M059J (cell line): ENCODE measurements at places on chromosomes 11 and 22.

DNA sequence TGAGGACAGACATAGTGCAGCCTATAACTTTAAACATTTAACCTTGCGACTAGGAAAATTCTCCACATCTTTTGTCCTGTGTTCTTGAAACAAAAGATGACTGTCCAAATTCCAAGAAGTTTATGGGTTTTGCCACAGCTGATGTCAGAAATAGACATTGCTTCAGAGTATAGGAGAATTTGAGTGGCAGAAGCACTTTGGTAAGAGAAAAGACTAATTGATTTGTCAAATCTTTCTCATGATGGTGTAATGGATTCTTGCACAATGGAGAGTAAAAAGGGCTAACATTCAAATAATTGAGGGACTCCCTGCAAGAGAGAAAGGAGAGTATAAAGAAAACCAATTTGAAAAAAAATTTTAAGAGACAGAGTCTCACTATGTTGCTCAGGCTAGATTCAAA lies 25.3 kb downstream of the C11orf58 start:
- DNase-seq: no peak

DNA sequence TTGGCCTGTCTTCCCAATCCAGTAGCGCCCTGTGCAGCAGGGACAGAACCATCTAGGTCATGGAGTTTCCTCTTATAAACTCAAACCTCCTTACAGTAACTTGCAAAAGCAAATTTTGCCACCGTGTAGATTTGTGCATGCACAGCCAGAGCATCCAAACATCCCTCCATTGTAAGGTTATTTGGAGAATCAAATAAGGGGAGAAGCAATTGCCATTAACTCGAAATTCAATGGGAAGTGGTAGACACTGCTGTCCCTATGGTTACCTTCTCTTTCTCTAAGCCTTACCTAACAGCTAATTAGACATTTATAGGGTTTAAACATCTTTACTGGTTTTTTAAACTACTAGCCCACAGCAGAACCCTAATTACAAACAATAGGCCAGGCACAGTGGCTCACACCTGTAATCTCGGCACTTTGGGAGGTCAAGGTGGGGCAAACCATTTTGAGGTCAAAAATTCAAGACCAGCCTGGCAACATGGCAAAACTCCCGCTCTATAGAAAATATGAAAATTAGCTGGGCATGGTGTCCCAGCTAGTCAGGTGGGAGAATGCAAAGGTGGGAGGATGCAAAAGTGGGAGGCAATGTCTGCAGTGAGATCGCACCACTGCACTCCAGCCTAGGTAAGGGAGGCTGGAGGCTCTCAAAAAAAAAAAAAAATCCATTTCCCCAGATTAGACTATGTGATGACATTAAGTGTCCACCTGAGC lies 6.6 kb downstream of the HSPA8 start:
- DNase-seq: peak; percentile 34

- no peak for DNase-seq
Measured at GRCh38 chr11:128827191-128827893, 39.8 kb downstream of the KCNJ1 start.

GRCh38 chr11:80937842-80938241 lies 1497.0 kb upstream of the TENM4 start:
- DNase-seq: peak; percentile 47

- DNase-seq: no peak
Measured at GRCh38 chr11:12241971-12242672, 131.7 kb downstream of the MICAL2 start.

- no peak for DNase-seq
Measured at GRCh38 chr22:48084041-48084728, 1321.7 kb downstream of the TBC1D22A start.

- DNase-seq: no peak
Measured at GRCh38 chr11:35045236-35045820, 93.6 kb upstream of the CD44 start.

- DNase-seq: peak; percentile 64
Measured at GRCh38 chr11:2885017-2885677, 428 bp downstream of the CDKN1C start.

- DNase-seq: no peak
Measured at GRCh38 chr11:63369165-63369970, at the start of gene SLC22A9. Gene SLC22A9 (plus strand): TSS chr11:63369785. CDS start chr11:63370057, 272 bp downstream.

- no peak for DNase-seq
Measured at GRCh38 chr11:65862941-65863888, 3.0 kb downstream of the MUS81 start.

DNA sequence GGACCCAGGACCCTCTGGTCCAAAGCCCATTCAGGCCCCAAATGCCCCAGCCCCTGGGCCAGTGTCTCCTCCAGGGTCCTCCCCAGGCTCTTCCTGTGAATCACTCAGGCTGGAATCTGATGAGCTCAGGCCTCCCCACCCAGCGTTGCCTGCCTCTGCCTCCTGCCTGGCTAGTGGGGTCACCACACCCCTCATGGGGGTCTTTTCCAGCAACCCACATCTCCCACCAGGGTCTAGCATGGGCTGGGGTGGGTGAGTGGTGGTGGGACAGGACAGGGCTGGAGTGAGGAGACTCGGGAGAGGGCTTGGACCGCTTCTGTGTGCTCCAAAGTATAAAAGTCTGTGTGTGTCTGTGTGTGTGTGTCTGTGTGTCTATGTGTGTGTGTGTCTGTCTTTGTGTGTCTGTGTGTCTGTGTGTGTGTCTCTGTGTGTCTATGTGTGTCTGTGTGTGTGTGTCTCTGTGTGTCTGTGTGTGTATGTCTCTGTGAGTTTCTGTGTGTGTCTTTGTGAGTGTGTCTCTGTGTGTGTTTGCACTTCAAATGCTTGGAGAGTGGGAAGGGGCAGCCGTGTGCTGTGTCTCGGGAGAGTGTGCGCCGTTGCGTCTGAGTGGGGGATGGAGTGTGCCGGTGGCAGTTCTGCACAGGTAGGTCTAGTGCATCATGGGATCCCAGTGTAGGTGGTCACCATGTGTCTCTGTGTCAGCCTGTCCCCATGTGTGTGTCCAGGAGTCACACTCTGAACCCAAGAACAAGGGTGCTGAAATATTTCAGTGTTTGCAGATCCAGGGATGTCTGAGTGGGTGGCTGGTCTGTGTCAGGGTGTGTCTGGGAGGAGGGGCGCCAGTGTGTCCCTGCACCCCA lies 8.8 kb downstream of the RIN1 start:
- peak; percentile 57 for DNase-seq

DNA sequence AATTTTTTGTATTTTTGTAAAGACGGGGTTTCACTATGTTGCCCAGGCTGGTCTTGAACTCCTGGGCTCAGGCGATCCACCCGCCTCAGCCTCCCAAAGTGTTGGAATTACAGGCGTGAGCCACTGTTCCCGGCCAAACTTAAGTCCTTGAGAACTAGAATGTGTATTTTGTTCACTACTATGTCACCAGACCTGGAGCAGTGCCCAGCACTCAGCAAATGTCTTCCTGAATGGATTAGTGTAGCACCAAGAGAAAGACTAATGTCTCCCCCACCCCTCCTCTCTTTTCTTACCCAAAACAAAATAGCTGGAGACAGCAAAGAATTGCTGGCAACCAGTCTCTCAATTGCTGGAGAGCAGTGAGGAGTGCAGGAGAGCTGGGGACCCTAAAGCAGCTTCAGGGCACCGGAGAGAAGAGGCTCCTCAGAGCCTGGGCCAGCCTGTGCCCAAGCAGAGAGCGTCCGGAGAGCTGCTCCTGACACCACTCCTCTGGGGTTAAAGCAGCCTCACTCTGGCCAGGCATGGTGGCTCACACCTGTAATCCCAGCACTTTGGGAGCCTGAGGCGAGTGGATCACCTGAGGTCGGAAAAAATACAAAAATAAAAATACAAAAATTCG lies 14.9 kb downstream of the SLC25A18 start:
- peak; percentile 73 for DNase-seq

DNA sequence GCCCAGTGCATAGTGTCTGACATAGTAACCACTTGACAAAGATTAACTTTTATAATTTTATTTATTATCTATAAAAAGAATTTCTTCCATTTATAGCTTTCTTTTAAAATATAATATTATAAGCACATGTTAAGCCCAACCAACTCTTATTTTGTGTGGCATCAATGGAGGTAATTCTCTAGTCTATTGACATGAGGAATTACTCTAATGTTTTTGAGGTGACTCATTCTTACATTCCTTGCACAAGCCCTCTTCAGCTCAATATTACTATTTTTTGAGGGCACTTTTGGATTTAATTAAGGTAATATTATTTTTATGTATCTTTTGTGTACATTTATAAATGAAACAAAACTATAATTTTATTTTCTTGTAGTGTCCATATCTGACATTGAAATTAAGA lies 59.6 kb downstream of the AASDHPPT start:
- DNase-seq: peak; percentile 31

DNA sequence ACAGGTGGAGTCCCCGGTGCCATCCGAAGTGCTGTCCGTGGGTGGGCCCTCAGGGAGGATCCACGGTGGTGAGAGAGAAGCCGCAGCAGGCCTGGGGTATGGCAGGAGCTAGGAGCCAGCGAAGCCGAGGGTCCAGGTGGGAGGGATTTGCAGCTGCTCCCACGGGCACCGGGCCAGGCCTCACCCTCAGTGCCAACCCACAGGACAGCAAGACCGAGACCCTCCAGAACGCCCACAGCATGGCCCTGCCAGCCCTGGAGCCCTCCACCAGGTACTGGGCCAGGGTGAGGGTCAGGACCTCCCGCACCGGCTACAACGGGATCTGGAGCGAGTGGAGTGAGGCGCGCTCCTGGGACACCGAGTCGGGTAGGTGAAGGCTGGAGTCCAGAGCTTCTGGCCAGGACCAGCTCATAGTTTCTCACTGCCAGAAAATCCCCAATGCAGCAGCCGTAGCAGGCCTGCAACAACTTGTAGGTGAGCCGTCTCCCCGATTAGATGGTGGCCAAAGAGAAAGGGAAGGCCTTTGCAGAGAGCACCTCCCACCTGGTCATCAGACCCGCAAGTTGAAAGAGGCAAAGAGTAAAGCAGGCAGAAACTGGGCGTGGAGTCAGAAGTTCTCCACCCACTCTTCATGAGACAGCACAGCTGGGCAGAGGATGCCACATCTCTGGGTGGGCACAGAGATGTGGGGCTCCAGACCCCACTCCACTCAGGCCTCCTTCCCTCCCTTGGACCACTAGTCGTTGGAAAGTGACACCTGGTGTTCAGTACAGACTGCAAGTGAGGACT lies 20.4 kb downstream of the CSF2RB start:
- DNase-seq: no peak

- no peak for DNase-seq
Measured at GRCh38 chr11:61149624-61150615, 11.3 kb downstream of the VPS37C start.

DNA sequence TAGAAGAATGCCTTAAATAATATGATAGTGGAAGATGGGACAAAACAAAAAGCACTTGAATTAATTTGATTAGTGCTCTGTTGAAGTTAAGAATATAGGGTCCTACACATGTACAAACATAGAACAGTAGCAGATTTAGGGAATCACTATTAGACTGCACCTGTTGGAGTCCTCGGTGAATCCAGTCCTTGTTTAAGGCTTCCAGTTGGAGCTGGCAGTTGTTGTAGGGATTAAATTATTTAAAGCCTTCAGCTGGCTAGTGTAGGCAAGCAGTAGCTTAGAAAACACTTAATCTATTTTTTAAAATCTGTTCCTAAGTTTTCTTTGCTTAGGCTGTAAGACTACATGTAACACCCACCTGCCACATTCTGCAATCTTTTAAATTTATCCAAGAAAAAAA lies 24.5 kb upstream of the CSTF3 start:
- no peak for DNase-seq

- DNase-seq: peak; percentile 9
Measured at GRCh38 chr11:9004183-9004926, 554 bp upstream of the NRIP3 start.

GRCh38 chr11:109747839-109748238 lies 325.8 kb downstream of the C11orf87 start:
- DNase-seq: peak; percentile 65

DNA sequence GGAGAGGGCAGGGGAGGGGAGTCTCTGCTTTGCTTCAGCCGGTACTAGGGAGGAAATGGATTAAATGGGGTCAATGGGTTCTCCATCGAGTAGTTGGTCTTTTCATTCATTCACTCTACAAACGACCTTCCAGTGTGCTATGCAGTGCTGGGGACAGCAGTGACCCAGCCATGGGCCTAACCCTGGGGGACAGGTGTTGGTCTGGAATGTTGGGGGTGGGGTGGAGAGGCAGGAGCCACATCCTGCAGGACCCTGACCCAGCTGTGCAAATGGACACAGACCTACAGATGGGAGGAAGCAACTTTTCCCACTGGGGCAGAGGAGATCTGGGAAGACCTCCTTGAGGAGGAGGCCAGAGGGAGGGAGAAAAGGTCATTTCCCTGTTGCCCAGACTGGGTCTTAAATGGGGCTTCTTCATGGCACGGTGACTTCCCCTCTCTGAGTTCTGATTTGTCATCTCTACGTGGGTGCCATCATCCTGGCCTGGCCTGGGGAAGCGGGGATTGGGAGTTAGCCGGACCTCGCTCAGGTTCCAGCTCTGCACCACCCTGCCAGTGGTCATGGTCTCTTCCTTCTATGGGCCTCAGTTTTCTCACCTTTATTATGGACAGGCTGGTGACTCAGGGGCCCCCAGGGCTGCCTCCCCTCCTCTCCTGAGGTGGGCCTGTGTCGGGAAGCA lies 2.0 kb downstream of the CYTH4 start:
- no peak for DNase-seq

GRCh38 chr11:78938971-78939370 lies 364.3 kb upstream of the NARS2 start:
- no peak for DNase-seq

DNA sequence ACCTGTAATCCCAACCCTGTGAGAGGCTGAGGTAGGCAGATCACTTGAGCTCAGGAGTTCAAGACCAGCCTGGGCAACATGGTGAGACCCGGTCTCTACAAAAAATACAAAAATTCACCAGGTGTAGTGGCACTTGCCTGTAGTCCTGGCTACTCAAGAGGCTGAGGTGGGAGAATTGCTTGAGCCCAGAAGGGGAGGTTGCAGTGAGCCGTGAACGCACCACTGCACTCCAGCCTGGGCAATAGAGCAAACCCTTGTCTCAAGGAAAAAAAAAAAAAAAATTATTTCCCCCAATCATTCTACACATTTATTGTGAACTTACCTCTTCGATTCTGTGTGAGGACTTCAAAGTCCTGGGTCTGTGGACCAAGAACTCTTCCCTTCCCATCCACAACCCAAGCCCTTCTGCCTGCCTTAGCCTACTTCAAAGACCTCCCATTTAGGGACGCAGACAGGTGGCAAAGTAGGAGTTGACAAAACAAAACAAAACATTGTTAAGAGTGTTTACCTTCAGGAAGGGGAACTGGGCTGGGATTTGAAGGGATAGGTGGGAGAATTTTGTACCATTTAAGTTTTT lies 3.8 kb upstream of the WEE1 start:
- no peak for DNase-seq

- DNase-seq: no peak
Measured at GRCh38 chr11:57493507-57494503, 21.7 kb downstream of the SLC43A1 start.

GRCh38 chr11:79501707-79502106 lies 60.9 kb upstream of the TENM4 start:
- no peak for DNase-seq

GRCh38 chr11:64238999-64239398 lies 1.9 kb upstream of the FKBP2 start:
- no peak for DNase-seq

DNA sequence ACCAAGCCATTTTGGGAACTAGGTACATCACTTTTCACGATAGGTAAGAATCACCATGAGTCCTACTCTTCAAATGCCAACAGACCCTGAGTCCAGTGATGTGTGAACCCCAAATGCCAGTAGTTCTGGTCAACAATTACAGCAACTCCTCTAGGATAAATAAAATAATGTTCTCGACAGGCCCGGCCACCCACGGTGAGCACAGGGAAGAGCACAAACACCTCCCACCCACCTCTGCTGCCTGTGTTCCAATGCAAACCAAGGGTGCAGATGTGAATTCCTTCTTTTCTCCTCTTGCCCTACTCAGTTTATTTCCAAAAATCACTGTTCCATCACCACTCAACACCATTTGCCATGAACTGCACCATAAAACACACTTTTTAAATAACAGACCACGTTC lies 33.3 kb downstream of the MPPED2 start:
- no peak for DNase-seq
